Tibial nerve (tissue), 4 donors: ENCODE measurements at places on chromosomes 5 and 9. TPM values are rescaled to one million over a fixed set of nuclear protein-coding genes. Genes with fewer than 3 reads are reported as not detected.

- H3K27me3 ChIP-seq: no peaks in the 10 kb centered on the region
- H3K4me3 ChIP-seq: no peak overlapping the region
- H3K4me1 ChIP-seq: no peaks in the 10 kb centered on the region
- H3K36me3 ChIP-seq: no peaks in the 10 kb centered on the region
- no peak overlapping the region for H3K27ac ChIP-seq
- DNase-seq: no peak
These were observed 153.4 kb downstream of the PIK3R1 start for GRCh38 chr5:68369023-68369359.

GRCh38 chr9:81082221-81082620 is 607.1 kb downstream of the TLE1 start:
- peaks cover 18% of the 10 kb centered on the region for H3K4me1 ChIP-seq
- no peaks in the 10 kb centered on the region for H3K27me3 ChIP-seq
- no peak overlapping the region for H3K4me3 ChIP-seq
- no peak for DNase-seq
- H3K36me3 ChIP-seq: no peaks in the 10 kb centered on the region
- no peak overlapping the region for H3K27ac ChIP-seq

DNA sequence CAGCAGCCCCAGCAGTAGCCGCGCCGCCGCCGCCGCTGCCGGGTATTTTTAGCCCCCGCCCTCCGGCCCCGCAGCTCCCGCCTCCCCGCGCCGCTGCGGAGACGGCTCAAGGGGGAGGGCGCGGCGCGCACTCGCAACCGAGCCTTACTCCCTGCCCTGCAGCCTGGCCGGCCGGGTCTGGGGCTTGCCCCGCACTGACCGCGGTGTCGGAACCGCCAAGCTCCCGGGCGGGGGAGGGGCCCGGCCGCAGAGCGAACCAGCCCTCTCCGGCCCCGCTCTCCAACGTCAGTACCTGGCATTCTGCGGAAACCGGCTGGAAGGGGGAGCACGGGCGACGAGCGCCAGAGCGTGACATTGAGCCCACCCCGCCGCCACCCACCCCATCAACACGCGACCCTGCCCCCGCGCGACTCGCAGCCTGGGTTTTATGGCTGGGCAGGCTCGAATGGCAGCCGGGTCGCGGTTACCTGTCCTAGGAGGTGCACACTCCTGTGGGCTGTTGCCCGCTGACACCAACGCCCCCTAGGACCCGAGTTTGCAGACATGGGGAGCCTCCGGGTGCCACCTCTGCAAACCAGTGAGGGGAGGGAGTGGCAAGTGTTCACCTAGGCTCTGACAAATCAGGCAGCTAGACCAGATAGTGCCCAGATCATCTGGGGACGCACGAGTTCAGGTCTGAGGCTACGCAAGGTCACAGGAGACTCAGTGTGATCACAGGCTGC is at the start of gene ACSL6:
ACSL6 (minus strand) TSS at position 37 of the 722 bp plus-strand sequence. CDS start 105 bp downstream, outside the sequence.
- DNase-seq: no peak
- no peaks in the 10 kb centered on the region for H3K27me3 ChIP-seq
- H3K27ac ChIP-seq: no peak within 1 kb of the TSS
- H3K36me3 ChIP-seq: no peaks in the 10 kb centered on the region

QRFP gene
- not detected for total RNA-seq

LAMC3 gene
- total RNA-seq: 0.21 TPM

PCDHA9 gene
- total RNA-seq: 0.84 TPM

DNA sequence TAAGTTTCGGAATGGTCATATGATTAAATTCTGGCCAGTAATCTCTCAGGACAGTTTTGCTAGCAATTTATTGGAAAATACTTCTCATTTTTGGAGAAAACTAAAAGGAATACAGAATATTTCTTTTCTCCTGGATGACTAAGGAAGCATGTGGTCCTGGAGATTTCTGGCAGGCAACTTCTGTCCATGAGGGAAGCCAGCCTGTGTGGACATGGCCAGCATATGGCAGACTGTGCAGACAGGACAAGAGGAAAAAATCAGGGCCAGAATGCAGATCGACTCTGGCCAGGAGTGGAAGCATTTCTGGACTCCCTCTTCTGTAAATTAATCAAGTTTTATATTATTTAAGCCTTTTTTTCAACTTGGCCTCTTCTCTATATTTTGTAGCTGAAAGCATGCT is 100.4 kb upstream of the CDH18 start:
- H3K36me3 ChIP-seq: no peaks in the 10 kb centered on the region
- no peaks in the 10 kb centered on the region for H3K27me3 ChIP-seq
- no peak overlapping the region for H3K27ac ChIP-seq
- H3K4me1 ChIP-seq: no peaks in the 10 kb centered on the region

MUSK gene
- not detected for total RNA-seq

DNA sequence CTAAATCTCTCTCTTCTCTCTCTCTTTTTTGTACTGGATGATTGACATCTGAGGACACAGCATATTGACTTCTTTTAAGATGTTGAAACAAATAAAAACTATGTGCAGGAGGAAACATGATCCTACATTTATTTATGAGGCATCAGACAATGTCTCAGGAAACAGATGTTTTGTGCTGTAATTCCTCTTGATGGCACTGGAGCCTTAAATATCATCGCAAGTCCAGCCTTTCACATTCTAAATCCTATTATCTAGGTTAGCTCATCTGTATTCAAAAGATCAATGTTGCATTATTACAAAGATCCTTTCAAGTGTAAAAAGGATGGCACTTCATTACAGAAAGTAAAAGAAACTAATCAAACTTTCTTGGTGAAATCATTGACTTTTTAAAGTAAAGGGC is 63.9 kb downstream of the MAT2B start:
- DNase-seq: no peak
- no peak overlapping the region for H3K27ac ChIP-seq
- no peak overlapping the region for H3K4me3 ChIP-seq
- H3K4me1 ChIP-seq: peaks cover 11% of the 10 kb centered on the region
- H3K27me3 ChIP-seq: peaks cover 38% of the 10 kb centered on the region

- no peaks in the 10 kb centered on the region for H3K36me3 ChIP-seq
- H3K4me1 ChIP-seq: no peaks in the 10 kb centered on the region
- H3K27me3 ChIP-seq: no peaks in the 10 kb centered on the region
- peak; percentile 76 for DNase-seq
These were observed 91.8 kb upstream of the DAPK1 start for GRCh38 chr9:87405677-87406542.

NOTCH1 gene
- total RNA-seq: 35.4 TPM

PCDHGA11 gene
- total RNA-seq: 8.3 TPM

PCDHA6 gene
- 1.5 TPM for total RNA-seq

GRCh38 chr5:18797222-18797621 is 1163.0 kb downstream of the TAF11L14 start:
- no peak for DNase-seq
- H3K4me3 ChIP-seq: no peak overlapping the region
- no peaks in the 10 kb centered on the region for H3K27me3 ChIP-seq
- no peak overlapping the region for H3K27ac ChIP-seq
- no peaks in the 10 kb centered on the region for H3K36me3 ChIP-seq
- H3K4me1 ChIP-seq: no peaks in the 10 kb centered on the region
